ENCODE measurements at places on chromosomes 1 and 21. TPM values are rescaled to one million over a fixed set of nuclear protein-coding genes. Genes with fewer than 3 reads are reported as not detected.

Gene ELF3
- 0.68 TPM for total RNA-seq

Gene VHLL
- not detected for total RNA-seq

Gene BMP8B
- 5.0 TPM for total RNA-seq

Gene LRRC7
- 0.26 TPM for total RNA-seq
